ENCODE measurements at places on chromosomes 1 and 21.

DNA sequence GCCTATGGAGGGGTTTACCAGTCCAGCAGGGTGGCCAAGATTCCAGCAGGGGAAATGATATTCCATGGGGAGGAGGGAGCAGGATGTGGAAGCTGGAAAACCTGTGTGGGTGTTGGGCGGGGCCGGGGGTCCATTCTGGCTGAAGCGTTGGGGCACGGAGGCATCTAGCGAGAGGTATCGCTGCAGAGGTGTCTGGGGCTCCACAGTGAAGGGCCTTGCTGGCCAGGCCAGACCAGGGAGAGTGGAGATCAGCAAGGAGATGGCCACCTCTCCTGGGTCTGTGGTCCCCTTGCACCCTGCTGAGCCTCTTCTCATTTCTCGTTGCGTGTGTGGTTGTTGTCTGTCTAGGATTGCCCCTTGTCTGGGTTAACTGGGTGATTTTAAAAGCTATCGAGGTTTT, 6.2 kb downstream of the COQ8A start:
- DNase-seq = no peak

GRCh38 chr1:87318056-87318650, 10.5 kb upstream of the LMO4 start:
- DNase-seq = no peak

DNA sequence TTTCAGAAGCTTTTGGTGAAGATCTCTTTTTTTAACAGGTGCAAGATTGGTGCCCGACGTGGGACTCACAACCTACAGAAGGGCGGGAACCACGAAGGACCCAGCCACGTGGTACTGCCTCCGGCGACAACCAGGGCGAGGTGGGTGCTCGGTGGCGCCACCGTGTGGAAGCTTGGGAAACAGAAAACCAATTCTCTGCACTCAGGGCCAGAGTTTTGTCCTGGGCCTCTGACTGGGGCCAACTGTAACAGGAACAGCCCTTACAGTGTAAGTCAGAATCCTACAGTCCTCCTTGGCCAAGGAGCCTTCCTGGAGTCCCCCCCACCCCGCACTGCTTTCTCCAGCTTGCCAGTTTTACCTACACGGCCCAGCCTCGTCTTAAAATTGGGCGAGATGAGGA, 11.6 kb upstream of the S100A7A start:
- DNase-seq = peak; percentile 31

- peak; percentile 36 for DNase-seq
These were observed at the start of gene MYOM3 for GRCh38 chr1:24111996-24112779. Gene MYOM3, minus strand, starts transcription at chr1:24112135. Its CDS starts 3,499 bp downstream, at chr1:24108636.

- DNase-seq = no peak
These were observed 3.8 kb downstream of the ATP8B2 start for GRCh38 chr1:154329152-154329521.

GRCh38 chr1:192161976-192162375, 3.7 kb downstream of the RGS18 start:
- DNase-seq = no peak

DNA sequence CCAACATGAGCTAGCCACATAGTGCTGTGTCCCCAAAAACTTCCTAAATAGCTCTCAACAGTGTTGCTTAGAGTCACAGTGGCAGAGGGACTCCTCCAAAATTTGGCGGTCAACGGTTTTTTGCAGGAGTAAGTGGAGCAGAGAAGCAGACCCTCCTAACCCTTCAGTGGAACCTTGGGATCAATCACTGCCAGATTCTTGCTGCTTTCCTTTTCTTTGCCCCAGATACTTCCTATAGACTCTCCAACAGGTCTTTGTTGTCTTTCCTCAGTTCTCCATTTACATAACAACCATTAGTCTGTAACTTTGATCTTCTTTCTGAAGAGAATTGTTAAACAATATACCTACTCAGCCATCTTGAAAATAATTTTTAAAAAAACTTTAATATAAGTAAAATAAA, 556.1 kb downstream of the BRINP3 start:
- no peak for DNase-seq

DNA sequence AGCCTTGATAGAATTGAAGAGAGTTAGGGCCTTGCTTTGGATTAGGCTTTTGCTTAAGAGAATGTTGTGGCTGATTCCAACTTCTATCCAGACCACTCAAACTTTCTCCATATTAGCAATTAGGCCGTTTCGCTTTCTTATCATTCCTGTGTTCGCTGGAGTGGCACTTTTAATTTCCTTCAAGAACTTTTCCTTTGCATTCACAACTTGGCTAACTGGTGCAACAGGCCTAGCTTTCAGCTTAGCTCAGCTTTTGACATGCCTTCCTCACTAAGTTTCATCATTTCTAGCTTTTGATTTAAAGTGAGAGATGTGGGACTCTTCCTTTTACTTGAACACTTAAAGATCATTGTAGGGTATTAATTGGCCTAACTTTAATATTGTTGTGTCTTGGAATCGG, 183.6 kb upstream of the L1TD1 start:
- no peak for DNase-seq

DNA sequence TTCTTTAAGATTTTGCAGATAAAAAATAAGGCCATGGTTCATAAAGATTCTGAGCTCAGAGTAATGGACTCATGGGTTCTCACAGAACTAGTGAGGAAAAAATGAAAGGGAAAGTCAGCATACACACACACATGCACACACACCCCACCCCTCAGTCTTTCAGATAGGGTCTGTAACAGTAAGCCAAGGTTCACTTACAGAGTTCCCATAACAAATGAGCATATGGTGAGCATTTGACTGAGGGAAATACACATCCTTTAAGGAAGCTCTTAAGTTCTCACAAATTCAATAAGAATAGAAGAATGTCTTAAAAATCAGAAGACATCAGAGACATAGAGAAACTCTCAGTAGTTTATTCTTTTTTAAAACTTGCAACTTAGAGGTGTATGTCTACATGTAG, 57.9 kb downstream of the NTMT2 start:
- no peak for DNase-seq

GRCh38 chr1:28516518-28516956, 10.7 kb downstream of the RCC1 start:
- no peak for DNase-seq

GRCh38 chr1:34640654-34641401, 114.0 kb upstream of the GJB5 start:
- DNase-seq = no peak

GRCh38 chr1:100717218-100717617, 2.3 kb upstream of the VCAM1 start:
- DNase-seq = no peak

GRCh38 chr1:218611916-218612585, 266.9 kb downstream of the TGFB2 start:
- DNase-seq = no peak

DNA sequence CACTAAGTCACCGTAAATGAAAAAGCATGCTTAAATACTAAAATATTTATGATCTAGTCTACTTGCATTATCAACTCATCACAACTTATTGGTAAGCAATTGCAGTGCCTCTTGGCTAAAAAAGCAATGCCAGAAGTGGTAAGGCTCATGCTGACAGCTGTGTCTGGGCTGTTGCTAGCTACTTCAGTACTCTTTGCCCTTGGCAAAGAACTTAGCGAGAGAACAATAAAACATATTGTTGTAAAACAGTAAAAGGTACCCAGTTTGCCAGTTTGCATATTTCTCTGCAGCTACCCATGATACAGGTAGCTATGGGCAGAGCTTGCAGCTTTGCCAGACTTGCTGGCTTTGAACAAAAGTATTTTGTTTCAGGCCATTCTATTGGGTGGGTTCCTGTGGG, 73.1 kb downstream of the ATP6V1G3 start:
- DNase-seq = no peak

DNA sequence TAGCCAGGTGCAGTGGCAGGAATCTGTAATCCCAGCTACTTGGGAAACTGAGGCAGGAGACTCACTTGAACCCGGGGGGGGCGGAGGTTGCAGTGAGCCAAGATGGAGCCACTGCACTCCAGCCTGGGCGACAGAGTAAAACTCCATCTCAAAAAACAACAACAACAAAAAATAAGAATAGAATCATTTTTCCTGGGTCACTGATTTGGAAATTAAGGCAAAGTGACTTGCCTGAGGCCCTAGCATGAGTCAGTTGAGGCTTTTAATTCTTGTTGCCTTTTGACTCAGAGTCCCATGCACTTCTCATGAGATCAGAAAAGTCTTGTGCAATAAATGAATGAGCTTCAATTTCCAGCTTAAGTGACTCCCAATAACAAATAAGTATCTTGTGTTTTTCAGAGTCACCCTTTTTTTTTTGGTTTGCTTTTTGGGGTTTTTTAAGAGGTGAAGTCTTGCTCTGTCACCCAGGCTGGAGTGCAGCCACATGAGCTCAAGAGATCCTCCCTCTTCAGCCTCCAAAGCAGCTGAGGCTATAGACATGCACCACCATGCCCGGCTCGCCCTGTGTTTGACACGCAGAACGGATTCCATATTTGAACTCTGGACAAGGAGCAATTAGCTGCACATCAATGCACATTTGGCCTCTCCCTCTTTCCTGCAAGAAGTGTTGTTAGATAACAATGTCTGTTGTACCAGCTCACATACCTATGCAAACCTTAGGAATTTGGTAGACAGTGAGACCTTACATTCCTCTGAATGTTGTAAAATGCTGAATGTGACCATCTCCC, 3.4 kb upstream of the PLEKHM2 start:
- no peak for DNase-seq

- DNase-seq = peak; percentile 85
These were observed 12.4 kb downstream of the EPB41 start for GRCh38 chr1:28926629-28927265.

- DNase-seq = no peak
These were observed 735 bp upstream of the EFNA3 start for GRCh38 chr1:155077758-155078445.

- no peak for DNase-seq
These were observed 60.6 kb downstream of the GNG4 start for GRCh38 chr1:235588916-235589515.
